ENCODE measurements at places on chromosomes 7 and 10. TPM values are rescaled to one million over a fixed set of nuclear protein-coding genes. Genes with fewer than 3 reads are reported as not detected.

DNA sequence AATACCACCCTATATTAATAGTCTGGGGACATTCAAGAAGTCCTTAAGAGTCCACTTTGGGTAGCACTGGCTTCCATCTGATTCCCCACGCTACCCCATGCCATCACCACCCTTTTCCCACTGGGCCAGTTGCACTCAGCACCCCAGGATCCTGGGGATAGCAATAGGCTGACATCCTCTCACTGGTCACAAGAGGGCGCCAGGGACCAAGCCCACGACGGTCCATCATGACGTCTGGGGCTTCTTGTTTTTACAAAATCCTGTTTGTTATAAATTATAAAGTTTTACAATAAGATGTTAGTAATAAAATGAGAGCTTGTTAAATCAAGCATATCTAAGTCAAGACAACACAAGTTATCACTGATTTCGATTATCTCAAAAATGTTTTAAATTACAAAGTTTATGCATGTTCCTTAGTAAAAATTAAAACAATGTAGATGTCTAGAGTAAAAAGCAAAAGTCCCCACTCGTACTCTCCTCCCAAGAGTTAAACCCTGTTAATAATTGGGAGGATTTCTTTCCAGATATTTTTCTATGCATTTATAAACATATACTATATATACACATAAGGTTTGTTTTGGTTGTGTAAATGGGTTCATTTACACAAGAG, 15.4 kb downstream of the GPNMB start:
- peak; percentile 68 for DNase-seq

DNA sequence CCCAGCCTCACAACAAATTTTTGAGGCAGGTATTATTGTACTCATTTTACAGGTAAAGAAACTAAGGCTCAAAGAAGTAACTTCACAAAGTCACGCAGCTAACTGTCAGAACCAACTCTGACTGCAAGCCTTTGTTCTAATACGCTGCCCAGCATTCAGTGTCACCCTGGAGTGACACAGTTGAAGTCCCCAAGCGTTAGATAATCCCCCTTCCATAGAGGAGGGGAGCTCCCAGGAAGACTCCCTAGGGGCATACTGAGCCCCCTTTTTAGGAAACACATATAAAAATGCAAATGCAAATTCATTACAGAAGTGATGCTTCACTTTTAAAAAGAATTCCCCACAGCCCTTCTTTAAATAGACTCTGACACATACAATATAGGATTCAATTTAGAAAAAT, 101.0 kb upstream of the MACROH2A2 start:
- no peak for DNase-seq

- DNase-seq: no peak
Observed at GRCh38 chr10:35271086-35271858, 65.0 kb upstream of the CCNY start.

The UPK3B gene
- 2.6 TPM for total RNA-seq

The ZNF3 gene
- 13.2 TPM for total RNA-seq

The GPRIN2 gene
- total RNA-seq: not detected

The VPS37D gene
- total RNA-seq: 4.5 TPM

The PON3 gene
- total RNA-seq: 3.8 TPM

The TMEM72 gene
- total RNA-seq: not detected

Data from adrenal gland (tissue), 19 donors.